ENCODE measurements at places on chromosomes 12 and 14. TPM values are rescaled to one million over a fixed set of nuclear protein-coding genes. Genes with fewer than 3 reads are reported as not detected.

GRCh38 chr12:10497602-10498001 lies 8.1 kb upstream of the EIF2S3B start:
- no peak for DNase-seq

Gene PAX9
- total RNA-seq = not detected

GRCh38 chr12:51323966-51324895 lies at the start of gene BIN2:
Gene BIN2 (minus strand): TSS chr12:51324174. CDS start chr12:51324102, 72 bp downstream.
- DNase-seq = no peak

Gene UBC
- 966 TPM for total RNA-seq

Gene MSI1
- 229 TPM for total RNA-seq

GRCh38 chr14:75373616-75374015 lies 54.2 kb upstream of the JDP2 start:
- DNase-seq = no peak

GRCh38 chr12:26636710-26637328 lies 196.2 kb downstream of the ITPR2 start:
- DNase-seq = no peak

- no peak for DNase-seq
Observed at GRCh38 chr14:45128963-45129629, 5.2 kb downstream of the FKBP3 start.

- DNase-seq = no peak
Observed at GRCh38 chr12:109687250-109687649, 26.4 kb upstream of the FAM222A start.

Gene OTUB2
- total RNA-seq = 5.5 TPM

- peak; percentile 39 for DNase-seq
Observed at GRCh38 chr12:6202304-6202703, 2.1 kb downstream of the CD9 start.

- no peak for DNase-seq
Observed at GRCh38 chr14:24273422-24273998, 2.1 kb upstream of the RABGGTA start.

GRCh38 chr14:63287666-63288483 lies 30.9 kb downstream of the GPHB5 start:
- DNase-seq = no peak

GRCh38 chr14:96139879-96140278 lies 64.8 kb upstream of the BDKRB2 start:
- DNase-seq = no peak

GRCh38 chr12:42865282-42865681 lies 275.7 kb upstream of the PRICKLE1 start:
- DNase-seq = no peak
